ENCODE measurements at places on chromosomes 2 and 18. TPM values are rescaled to one million over a fixed set of nuclear protein-coding genes. Genes with fewer than 3 reads are reported as not detected.
A peak's percentile ranks its signal among the peaks of the same experiment; 100 is the strongest.

- peak overlapping the region; percentile 8 for H3K27ac ChIP-seq
- no peaks in the 10 kb centered on the region for H3K27me3 ChIP-seq
- H3K4me3 ChIP-seq = no peak overlapping the region
Measured at GRCh38 chr2:152421521-152422370, 86.8 kb downstream of the FMNL2 start.

The RAMP1 gene
- 22.1 TPM for total RNA-seq

GRCh38 chr2:204027091-204027490, 90.5 kb downstream of the ICOS start:
- no peak overlapping the region for H3K27ac ChIP-seq
- H3K27me3 ChIP-seq = no peaks in the 10 kb centered on the region
- H3K4me3 ChIP-seq = no peak overlapping the region
- DNase-seq = no peak

The WNT6 gene
- 2.3 TPM for total RNA-seq

The DSC2 gene
- 2.5 TPM for total RNA-seq

- H3K36me3 ChIP-seq = no peaks in the 10 kb centered on the region
- DNase-seq = no peak
- H3K27ac ChIP-seq = no peak overlapping the region
Measured at GRCh38 chr18:73881396-73881917, 266.2 kb downstream of the FBXO15 start.

The NR4A2 gene
- total RNA-seq = 54.0 TPM

The GTF3C2 gene
- total RNA-seq = 44.9 TPM

The CLEC4F gene
- 0.11 TPM for total RNA-seq

GRCh38 chr2:219207884-219208740, 1.5 kb downstream of the ZFAND2B start:
- no peaks in the 10 kb centered on the region for H3K27me3 ChIP-seq
- no peaks in the 10 kb centered on the region for H3K36me3 ChIP-seq
- no peak overlapping the region for H3K4me3 ChIP-seq
- peaks cover 4% of the 10 kb centered on the region for H3K4me1 ChIP-seq
- DNase-seq = no peak

DNA sequence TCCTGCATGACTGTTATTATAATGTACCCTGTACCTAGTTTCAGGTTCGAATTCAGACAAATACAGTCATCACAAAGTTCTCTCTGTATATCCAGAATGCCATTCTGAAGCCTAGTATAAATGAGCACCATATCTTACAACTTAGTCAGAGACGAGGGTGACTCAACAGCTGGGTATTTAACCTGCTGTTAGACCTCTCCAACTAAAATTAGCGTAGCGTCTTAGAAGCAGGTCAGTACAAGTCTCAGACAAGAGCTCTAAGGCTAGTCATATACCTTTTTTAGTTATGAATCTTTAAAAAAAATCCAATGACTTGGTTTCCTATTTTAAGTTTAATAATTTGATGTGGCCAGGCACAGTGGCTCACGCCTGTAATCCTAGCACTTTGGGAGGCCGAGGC, 74.1 kb downstream of the CABYR start:
- no peaks in the 10 kb centered on the region for H3K36me3 ChIP-seq
- H3K4me3 ChIP-seq = no peak overlapping the region
- H3K27me3 ChIP-seq = no peaks in the 10 kb centered on the region
- no peak for DNase-seq

GRCh38 chr2:30338475-30338874, 107.1 kb downstream of the LBH start:
- no peaks in the 10 kb centered on the region for H3K27me3 ChIP-seq
- DNase-seq = no peak
- H3K4me1 ChIP-seq = no peaks in the 10 kb centered on the region
- H3K27ac ChIP-seq = no peak overlapping the region
- no peak overlapping the region for H3K4me3 ChIP-seq

GRCh38 chr2:239035361-239035814, 187.5 kb downstream of the TWIST2 start:
- no peaks in the 10 kb centered on the region for H3K4me1 ChIP-seq
- H3K27me3 ChIP-seq = no peaks in the 10 kb centered on the region
- no peak overlapping the region for H3K4me3 ChIP-seq

All from ovary (tissue), 10 donors.